ENCODE measurements at places on chromosomes 13 and 19. TPM values are rescaled to one million over a fixed set of nuclear protein-coding genes. Genes with fewer than 3 reads are reported as not detected.

DNA sequence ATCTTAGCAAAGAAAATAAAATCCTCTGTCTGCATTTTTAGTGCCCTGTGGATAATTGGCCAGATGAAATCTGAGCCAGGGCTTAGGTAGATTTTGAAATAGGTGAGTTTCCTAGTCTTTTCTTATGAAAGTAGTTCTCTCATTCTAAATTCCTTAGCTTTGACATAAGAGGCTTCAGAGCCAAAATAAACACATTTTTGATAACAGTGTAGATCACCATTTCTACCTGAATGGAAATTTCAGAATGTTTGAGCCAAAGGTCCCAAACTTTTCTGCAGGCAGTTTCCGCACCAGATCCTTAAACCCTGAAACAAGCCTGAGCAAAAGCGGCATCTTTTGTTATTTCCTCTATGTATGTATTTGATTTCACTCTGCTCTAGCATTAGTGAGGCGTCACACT lies 551.2 kb downstream of the EFNB2 start:
- DNase-seq = no peak

- no peak for DNase-seq
Measured at GRCh38 chr19:45156011-45156630, 4.7 kb downstream of the NKPD1 start.

GRCh38 chr13:46296921-46297320 lies 85.2 kb downstream of the LRRC63 start:
- DNase-seq = no peak

DNA sequence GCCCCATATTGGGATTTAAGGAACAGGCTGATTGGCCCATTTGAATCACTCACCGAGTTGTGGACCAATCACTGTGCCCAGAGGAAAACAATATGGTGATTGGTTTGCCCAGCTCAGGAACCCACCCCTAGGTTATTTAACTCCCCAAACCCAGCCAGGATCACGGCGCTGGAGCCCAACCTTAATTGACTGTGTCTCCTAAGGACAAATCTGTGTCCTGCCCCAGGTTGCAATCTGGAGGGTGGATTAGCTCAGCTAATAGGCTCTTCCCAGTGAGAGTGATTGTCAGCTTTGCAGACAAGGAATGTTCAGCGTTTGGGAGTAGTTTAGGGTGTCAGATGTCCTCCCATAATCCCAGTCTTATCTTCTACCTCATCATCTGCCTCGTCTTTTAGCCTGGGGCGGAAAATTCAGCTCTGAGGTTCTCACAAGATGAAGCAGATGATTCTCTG lies 3.5 kb upstream of the ZNF358 start:
- no peak for DNase-seq

- no peak for DNase-seq
Measured at GRCh38 chr19:8094336-8094735, 41.8 kb downstream of the CCL25 start.

Gene ANKLE1
- 2.8 TPM for total RNA-seq

Gene CGB1
- not detected for total RNA-seq

GRCh38 chr13:113349050-113349449 lies 14.9 kb downstream of the GRTP1 start:
- no peak for DNase-seq

DNA sequence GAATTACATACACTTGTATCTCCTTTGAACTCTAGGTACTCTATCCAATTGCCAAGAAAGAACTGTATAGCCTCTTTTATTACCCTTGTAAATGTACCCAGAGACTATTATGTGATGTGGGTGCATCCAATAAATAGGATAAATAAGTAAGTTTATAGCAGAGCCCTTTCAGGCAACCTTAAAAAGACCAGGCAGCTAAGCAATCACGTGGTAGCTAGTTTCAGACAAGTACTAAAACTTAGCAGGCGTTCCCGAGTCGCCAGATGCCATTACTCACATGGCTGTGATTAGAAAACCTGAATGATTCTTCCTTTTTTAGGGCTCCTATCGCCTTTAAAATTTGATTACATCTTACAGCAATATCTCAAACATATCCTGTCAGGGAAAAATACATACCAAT lies 1303.0 kb downstream of the EFNB2 start:
- no peak for DNase-seq

GRCh38 chr13:34179481-34179880 lies 361.5 kb downstream of the RFC3 start:
- DNase-seq = no peak

Gene ARRDC5
- total RNA-seq = 13.2 TPM

DNA sequence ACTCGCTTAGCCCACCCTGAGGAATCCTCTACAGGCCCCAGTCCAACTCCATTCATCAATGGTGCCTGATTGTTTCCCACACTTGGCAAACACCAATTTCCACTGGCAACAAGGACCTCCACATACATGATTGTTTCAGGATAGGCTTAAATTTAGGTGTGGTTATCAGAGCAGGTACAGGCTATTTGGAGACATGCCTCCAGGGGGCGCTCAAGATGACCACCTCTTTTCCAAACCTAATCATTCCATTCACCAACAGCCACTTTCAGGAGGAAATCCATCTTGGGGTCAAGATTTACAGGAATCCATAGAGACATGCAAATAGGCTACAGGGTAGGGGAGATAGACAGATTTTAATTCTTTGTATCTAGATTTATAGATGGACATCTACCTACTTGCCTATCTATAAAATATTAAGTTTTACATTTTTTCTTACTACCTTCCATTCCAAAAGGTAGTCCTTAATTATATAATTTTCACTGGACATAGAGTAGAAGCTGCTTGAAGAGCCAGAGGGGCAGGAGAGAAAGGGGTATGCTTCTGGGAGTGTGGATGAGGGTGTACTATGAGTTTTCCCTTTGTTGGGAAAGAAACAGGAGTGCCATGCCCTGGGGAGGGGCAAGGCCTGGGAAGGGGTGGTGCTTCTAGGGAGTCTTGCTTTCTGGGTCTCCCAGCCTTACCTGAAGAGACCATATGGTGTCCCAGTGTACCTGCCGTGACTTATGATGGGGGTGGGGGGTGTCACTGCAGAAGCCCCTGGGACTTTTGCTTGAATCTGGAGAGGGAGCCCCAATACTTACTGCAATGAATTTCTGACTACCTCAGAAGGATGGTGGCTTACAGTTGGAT lies 14.1 kb upstream of the PCDH8 start:
- DNase-seq = no peak

GRCh38 chr13:64054321-64054720 lies 2638.7 kb upstream of the PCDH20 start:
- DNase-seq = no peak

DNA sequence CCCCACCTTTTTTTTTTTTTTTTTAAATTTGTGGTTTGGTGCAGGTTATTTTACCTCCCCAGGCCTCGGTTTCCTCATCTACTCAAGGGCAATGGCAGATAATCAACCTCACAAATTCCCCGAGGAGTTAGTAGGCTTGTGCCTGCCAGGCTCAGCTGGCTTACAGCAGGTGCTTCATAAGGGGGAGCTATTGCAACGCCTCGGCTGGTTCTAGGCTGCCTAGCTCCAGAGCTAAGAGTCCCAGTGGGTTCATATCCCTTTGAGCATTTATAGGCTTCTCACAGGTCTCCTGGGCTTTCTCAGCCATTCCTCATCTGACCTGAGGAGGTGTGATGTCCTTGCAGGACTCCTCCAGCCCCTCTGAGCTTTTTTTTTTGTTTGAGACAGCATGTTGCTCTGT lies 10.6 kb downstream of the BCKDHA start:
- DNase-seq = no peak

- DNase-seq = peak; percentile 42
Measured at GRCh38 chr19:53511933-53512374, 26.0 kb upstream of the ZNF331 start.

Gene TEX101
- not detected for total RNA-seq

- no peak for DNase-seq
Measured at GRCh38 chr13:22777207-22777606, 403.6 kb upstream of the SGCG start.

DNA sequence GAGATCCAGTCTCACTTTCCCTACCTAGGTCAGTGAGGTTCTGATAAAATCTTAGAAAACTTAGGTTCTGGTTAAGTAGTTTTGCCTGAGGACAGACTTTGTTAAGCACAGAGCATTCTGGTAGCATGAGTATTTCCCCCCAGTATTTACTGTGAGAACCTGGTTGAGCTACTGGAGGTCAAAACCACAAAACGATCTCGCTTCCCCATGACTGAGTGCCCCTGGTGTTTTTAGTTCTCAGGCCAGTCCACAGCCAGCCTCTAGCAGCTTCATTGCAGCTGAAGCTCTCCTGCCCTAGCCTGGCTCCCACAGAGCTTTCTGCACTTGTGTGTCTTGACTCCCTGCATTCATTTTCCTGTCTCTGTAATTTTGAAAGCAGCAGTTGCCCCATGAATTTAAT lies 1138.2 kb downstream of the UQCRFS1 start:
- no peak for DNase-seq

- no peak for DNase-seq
Measured at GRCh38 chr13:54077569-54077968, 1049.0 kb downstream of the OLFM4 start.

GRCh38 chr19:30479231-30479630 lies 107.0 kb downstream of the ZNF536 start:
- no peak for DNase-seq

DNA sequence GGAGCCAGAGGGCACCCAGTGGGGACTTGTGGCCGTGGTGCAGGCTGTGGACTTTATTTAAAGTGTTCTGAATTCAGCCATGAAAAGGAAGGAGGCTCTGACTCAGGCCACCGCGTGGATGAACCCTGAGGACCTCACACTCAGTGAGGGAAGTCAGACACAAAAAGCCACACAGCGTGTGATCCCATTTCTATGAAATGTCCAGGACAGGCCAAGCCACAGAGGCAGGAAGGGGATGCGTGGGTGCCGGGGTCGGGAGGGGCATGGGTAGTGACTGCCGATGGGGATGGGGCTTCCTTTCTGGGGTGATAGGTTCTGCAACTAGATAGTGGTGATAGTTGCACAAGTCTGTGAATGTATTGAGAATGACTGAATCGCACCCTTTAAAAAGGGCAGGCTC lies 8.7 kb upstream of the ZBTB7A start:
- no peak for DNase-seq

Gene LAIR2
- 0.81 TPM for total RNA-seq

GRCh38 chr19:3671680-3672574 lies 28.3 kb downstream of the PIP5K1C start:
- no peak for DNase-seq

DNA sequence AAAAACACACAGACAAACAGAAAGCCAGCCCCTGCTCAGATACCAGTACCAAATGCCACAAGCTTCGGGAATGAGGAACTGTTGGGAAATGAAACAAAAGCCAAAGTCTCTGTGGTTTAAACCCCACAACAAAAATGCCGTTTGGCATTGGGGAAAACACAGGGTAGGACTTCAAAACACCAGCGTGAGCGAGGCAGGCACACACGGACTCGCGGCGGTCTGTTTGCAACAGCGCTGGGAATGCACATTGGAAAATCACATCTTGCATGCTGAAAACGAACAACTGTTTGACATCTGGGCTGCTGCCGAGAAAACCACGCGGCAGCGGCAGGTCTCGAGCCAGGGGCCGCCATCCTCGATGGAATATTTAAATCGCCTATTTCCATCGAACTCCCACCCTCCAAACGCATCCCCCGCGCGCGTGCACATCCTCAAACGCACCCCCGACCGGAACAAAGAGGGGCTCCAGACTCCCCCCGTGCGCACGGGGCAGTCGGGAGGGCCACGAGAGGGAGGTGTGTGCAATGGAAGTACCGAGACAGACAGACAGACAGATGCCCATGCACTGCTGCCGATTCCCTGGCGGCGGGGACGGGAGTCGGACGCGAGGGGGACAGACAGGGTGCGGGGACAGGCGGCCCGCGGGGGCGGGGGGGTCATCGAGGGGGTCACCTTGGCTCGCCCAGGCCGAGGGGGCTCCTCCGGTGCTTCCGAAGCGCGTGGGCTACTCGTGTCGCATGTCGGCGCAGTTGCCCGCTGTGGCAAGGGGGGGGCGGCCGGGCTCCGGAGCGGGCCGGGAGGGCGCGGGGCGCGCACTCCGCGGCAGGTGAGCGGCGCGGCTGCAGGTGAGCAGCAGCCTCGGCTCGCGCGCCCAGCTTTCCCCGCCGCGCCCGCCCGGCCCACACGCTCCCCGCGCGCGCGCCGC lies at the start of gene GPR12:
TSS of gene GPR12 (minus strand) at position 880 of the 925 bp plus-strand sequence. CDS start 959 bp downstream, outside the sequence.
- DNase-seq = no peak

GRCh38 chr19:3692141-3693024 lies 7.9 kb downstream of the PIP5K1C start:
- peak; percentile 38 for DNase-seq

GRCh38 chr13:33751151-33751550 lies 66.8 kb upstream of the RFC3 start:
- no peak for DNase-seq

- DNase-seq = no peak
Measured at GRCh38 chr19:2602391-2603181, 99.9 kb downstream of the GNG7 start.

GRCh38 chr13:40445557-40445990 lies 220.9 kb downstream of the FOXO1 start:
- no peak for DNase-seq

DNA sequence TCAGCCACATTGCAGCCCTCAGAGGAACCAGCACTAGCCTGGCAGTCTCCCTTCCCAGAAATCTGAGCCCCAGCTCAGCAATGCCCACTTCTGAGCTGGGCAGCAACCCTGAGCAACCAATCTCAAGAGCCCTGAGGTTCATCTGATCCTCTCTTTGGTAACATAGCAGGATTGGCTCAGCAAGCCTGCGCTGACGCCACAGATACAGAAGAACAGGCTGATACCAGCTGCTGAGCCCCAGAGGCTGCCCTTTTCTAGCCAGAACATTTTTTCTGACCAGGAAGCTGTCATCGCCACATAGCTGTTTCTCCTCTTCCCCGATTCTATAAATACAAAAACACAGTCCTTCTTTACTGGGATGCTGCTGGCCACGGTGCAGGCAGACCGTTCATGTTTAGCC lies 59.8 kb downstream of the TRPM4 start:
- no peak for DNase-seq

GRCh38 chr19:11964858-11965645 lies at the start of gene ZNF763:
Gene ZNF763 (plus strand): TSS chr19:11965040. CDS start chr19:11965209, 169 bp downstream.
- peak; percentile 86 for DNase-seq

- no peak for DNase-seq
Measured at GRCh38 chr13:106555631-106556328, 12.2 kb downstream of the ARGLU1 start.

Gene ELSPBP1
- not detected for total RNA-seq

Gene DMPK
- 32.9 TPM for total RNA-seq

- no peak for DNase-seq
Measured at GRCh38 chr19:46035986-46036743, 4.6 kb downstream of the IGFL4 start.

Data from CD4-positive, alpha-beta memory T cell (primary cell).